Karpas-422 (cell line): ENCODE measurements at places on chromosomes 11 and 22. TPM values are rescaled to one million over a fixed set of nuclear protein-coding genes. Genes with fewer than 3 reads are reported as not detected.

Gene RTN4RL2
- 0.07 TPM in 1 of 2 replicates, not detected in the other for total RNA-seq

DNA sequence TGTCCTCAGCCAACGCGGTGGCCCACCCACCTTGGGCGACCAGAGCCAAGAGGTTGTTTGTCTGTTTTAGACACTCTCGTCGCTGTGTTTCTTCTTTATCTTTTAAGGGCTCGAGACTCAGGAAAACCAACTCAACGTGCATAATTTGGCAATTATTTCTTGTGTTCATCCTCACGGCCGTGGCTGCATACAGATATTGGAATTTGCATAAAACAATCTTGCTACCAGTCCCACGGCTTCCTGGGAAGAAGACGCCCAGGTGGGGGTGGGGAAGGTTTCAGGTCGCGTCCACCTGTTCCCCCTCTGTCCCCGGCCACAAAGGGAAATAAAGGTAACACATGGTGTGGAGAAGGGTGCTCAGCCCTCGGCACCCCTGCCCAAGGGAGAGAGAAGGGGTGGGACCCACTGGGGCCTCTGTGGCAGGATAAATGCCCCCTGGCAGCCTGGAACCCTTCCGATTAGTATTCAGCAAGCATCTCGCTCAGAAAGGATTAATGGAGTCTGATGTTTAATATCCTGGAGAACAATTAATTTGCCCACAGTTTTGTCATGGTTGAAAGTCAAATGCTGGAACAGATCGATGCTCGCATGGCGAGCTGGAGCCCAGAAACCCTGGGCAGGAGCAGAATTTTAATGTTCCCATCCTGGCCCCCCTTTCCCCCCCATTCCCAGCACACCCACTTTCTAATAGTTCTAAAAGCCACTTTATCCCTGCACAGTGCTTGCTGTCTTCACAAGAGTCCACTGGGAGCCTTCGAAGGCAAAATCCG lies 359.7 kb downstream of the MN1 start:
- H3K4me1 ChIP-seq = no peaks in the 10 kb centered on the region
- no peaks in the 10 kb centered on the region for H3K36me3 ChIP-seq
- no peaks in the 10 kb centered on the region for H3K27me3 ChIP-seq
- H3K4me3 ChIP-seq = no peak overlapping the region
- DNase-seq = no peak

GRCh38 chr11:112163875-112164685 lies at the start of gene IL18:
Gene IL18 (minus strand): TSS chr11:112164094. CDS start chr11:112155053, 9,041 bp downstream.
- H3K36me3 ChIP-seq = no peaks in the 10 kb centered on the region
- H3K4me1 ChIP-seq = 0 out of 2 replicates have a peak, but pooled peaks cover 5% of the 10 kb centered on the region
- no peak within 1 kb of the TSS for H3K4me3 ChIP-seq
- no peaks in the 10 kb centered on the region for H3K27me3 ChIP-seq
- no peak for DNase-seq

DNA sequence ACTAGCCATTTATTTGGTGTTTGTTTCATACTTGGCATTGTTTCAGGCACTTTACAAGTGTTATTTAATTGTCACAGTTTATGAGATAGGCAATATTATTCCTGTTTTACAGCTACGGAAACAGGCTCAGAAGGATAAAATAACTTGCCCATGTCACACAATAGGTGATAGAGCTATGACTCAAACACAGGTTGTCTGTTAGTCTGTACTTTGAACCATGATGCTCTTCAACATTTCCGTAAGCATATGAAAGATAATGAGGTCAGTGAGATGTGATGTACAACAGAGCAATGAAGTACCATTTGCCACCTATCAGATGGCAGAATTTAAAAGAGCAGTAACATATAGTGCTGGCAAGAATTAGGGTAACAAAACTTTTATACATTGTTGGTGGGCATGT lies 15.3 kb downstream of the TUG1 start:
- H3K27me3 ChIP-seq = no peaks in the 10 kb centered on the region
- H3K27ac ChIP-seq = no peak overlapping the region
- no peaks in the 10 kb centered on the region for H3K36me3 ChIP-seq
- no peaks in the 10 kb centered on the region for H3K4me1 ChIP-seq
- H3K4me3 ChIP-seq = no peak overlapping the region

DNA sequence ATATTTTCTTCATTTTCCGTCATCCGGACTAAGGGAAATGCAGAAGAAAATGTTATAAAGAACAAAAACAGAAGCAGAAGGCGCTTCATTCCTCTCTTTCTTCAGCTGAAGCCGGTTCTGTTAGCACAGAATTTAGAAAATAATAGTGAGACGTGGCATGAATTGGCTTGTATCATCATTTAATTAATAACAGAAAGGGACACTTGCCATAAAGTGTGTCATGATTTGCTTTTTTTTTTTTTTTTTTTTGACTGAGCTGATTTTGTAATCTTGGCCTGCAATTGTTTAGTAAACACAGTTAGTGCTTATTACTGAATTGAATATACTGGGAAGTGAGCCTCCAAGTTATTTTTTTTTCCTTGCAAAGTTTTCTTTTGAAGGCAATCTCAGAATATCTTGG lies at the start of gene MMP27:
MMP27 (minus strand) TSS at position 144 of the 400 bp plus-strand sequence; CDS start at position 89, 55 bp downstream.
- H3K27ac ChIP-seq = no peak within 1 kb of the TSS
- no peaks in the 10 kb centered on the region for H3K36me3 ChIP-seq
- H3K4me3 ChIP-seq = no peak within 1 kb of the TSS
- no peak for DNase-seq
- no peaks in the 10 kb centered on the region for H3K4me1 ChIP-seq
- H3K27me3 ChIP-seq = no peaks in the 10 kb centered on the region; the same call in 1 of the 2 replicates
